ENCODE measurements at places on chromosomes 6 and 20.

- DNase-seq: no peak
These were observed 10.9 kb upstream of the NELFCD start for GRCh38 chr20:58970146-58970545.

DNA sequence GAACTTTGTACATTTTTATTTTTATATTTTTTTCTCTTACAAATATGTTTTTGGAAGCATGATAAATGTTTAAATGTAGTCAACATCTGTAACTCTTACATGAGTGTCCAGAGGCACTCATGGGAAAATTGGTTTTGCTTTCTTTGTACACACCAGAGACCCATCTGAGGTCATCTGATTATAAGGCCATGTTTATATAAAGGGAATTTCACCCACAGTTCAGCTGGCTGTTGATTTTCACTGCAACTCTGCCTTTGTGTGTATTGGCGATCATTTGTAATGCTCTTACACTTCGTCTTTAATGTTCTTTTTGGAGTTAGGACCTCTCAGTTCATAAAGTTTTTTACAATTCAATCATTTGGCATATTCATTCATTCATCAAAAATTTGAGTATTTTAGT is 28.1 kb downstream of the RIOK1 start:
- DNase-seq: no peak

GRCh38 chr6:5094327-5094726 is 9.2 kb downstream of the PPP1R3G start:
- no peak for DNase-seq

DNA sequence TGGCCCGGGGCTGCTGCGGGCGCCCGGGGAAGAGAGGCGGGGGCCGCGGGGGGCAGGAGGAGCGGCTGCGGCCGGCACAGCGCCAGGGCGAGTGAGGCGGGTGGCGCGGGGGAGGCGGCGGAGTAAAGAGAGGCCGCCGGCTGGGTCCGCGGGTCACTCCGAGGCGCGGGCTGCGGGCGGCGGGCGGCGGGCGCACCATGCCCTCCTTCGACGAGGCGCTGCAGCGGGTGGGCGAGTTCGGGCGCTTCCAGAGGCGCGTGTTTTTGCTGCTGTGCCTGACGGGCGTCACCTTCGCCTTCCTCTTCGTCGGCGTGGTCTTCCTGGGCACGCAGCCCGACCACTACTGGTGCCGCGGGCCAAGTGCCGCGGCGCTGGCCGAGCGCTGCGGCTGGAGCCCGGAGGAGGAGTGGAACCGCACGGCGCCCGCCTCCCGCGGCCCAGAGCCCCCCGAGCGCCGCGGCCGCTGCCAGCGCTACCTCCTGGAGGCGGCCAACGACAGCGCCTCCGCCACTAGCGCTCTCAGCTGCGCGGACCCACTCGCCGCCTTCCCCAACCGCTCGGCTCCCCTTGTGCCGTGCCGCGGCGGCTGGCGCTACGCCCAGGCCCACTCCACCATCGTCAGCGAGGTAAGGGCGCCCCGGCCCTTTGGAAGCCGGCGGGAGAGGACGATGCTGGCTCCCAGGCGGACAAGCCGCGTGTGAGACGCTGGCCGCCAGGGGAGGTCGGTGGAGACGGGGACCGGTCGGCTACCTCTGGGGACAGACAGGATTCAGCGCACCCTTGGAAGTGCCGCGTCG is at the start of gene SLC22A3:
Gene SLC22A3, plus strand, starts transcription at position 156 of the 797 bp plus-strand sequence. Its CDS starts 42 bp downstream, at position 198.
- DNase-seq: peak; percentile 63

- no peak for DNase-seq
These were observed 108.3 kb upstream of the PHACTR1 start for GRCh38 chr6:12608016-12608860.

DNA sequence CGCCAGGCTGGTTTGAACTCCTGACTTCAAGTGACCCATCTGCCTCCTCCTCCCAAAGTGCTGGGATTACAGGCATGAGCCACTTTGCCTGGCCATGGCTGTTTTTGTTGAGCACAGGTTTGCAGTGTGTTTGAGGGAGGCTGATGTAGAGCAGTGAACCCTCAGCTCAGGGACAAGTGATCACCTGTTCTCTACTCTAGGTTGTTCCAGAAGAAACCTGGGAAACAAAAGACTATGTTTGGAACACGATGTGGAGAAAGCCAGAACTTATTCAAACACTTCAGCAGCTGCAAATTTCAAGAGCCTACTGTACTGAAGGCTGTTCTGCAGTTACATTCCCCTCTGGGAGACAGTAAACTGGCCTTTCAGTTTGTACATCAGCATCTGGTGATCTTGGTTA is 4.7 kb downstream of the TULP1 start:
- no peak for DNase-seq

DNA sequence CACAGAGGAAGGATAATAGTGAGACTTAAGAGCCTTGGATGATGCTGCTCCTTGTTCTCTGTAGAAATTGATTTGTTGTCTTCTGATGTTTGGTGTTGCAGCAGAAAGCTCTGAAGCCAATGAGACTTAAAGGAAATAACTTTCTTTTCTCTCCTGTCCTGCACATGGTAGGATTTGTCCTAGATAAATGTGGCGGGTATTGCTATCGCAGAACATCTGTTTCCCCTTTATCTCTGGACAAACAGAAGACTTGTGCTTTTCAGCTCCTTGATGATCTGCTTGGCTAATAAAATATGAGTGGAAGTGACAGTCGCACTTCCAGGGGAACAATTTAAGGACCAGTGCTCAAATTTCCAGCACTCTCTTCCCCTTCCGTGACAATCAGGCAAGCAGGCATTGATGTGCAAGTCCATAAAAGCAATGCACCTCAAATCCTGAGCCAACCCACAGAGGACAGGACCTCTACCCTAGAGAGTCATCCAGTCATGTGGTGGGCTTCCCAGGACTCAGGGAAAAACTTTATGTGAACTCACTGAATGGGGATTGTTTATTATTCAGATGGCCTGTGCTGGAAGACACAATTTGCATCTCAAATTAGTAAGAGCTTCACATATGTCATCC is 9.9 kb upstream of the NCR2 start:
- DNase-seq: no peak

DNA sequence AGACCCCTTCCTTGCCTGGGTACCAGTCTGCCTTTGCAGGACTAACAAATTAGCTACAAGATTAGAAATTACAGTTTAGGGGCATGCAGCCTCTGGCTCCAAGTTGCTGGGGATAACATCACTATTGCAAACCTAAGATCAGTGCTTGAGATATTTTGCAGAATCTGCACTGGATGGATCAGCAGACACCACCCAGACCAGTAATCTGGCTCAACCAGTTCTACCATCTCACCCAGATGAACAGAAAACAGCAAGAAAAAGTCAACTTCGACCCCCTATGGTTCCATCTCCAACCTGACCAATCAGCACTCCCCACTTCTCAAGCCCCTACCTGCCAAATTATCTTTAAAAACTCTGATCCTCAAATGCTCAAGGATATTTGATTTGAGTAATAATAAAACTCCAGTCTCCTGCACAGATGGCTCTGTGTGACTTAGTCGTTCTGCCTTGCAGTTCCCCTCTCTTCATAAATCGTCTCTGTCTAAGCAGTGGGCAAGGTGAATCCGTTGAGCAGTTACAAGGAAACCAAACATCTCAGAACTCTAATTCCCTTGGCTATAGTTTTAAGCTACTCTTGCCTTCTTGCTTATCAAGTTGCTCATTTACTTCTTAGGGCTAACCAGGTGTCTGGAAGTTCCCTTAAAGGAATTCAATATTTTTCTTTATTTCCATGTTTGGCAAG is 16.1 kb upstream of the LMBRD1 start:
- no peak for DNase-seq

- no peak for DNase-seq
These were observed 32.7 kb downstream of the CENPW start for GRCh38 chr6:126372626-126373025.

GRCh38 chr6:38355519-38355918 is 284.2 kb downstream of the BTBD9 start:
- DNase-seq: no peak

DNA sequence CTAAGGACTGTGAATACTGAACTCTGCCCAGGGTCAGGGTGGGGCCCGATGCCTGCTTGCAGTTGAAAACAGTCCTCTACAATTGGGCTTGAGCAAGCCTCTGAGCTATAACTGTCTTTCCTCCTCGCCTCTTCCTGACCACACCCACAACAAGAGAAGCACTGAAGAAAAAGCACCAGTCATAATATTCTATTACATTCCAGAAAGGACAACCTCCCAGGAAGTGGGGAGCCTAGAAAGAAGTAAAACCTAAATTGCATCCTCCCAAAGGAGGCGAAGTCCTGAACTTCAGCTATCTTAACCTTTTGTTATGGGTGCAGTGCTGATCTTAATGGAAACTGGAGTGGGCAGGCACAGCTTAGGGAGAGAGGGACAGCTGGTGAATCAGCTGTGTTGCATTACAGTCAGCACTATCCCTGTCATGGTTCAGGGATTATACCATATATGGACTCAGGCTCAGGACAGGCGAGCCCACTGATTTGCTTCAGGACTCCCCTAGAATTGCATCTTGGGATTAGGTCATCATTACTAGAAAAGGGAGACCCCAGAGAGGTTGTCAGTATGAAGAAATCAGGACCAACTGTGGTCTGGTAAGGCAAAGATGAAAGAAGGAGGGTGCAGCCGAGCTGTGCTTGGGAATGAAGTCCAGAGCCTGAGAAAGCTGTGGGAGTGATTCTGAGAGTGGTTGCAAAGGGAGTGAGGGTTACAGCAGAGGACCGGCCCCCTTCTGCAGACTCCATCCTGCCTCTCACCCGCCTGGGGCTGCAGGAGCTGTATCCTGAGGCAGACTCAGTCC is 18.3 kb upstream of the TRAM2 start:
- DNase-seq: peak; percentile 43

DNA sequence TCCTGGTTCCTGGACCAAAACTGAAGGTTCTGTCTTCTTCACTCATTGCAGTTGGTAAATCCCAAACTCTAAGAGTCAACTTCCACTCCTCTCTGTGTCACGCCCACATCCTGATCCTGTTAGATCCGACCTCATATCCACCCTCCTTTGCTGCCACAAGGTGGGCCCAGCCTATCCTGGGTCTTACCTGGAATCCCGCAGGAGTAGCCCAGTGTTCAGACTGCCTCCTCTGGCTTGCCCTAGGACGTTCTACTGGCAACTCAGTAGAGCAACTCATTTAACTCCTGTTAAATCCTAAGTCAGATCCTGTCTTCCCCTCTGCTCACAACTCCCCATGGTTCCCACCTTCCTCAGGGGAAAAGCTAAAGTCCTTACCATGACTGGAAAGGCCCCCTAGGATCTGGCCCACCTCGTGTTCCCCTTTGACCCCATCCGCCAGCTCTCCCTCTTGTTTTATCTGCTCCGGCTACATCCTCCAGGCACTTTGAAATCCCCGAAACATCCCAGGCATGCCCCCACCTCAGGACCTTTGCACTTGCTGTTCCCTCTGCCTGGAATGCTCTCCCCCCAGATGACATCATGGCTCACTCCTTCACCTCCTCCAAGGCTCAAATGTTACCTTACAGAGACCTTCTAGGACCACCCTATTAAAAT is 43.9 kb downstream of the TFEB start:
- DNase-seq: no peak

GRCh38 chr20:25259788-25260254 is 11.9 kb downstream of the PYGB start:
- DNase-seq: peak; percentile 13

GRCh38 chr6:36691612-36692011 is 6.0 kb upstream of the RAB44 start:
- DNase-seq: no peak

DNA sequence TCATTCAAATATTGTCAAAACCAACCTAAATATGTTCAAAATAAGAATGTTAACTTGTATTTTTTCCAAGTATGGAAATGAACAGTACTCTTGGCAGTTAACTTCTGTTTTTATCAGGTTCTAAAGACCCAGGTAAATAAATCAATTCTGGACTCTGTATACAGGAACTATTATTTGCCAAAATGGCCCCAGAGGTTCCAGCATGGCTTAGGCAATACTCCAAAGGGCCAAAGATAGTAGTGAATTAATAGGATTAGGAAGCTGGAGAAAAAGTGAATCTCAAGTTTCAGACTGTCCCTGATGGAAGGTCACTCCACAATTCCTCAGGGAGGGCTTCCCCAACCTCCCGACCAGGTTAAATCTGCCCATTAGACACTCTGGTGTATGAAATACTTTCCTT is 6.7 kb downstream of the BACH2 start:
- DNase-seq: no peak

GRCh38 chr20:36606158-36607066 is 833 bp downstream of the RAB5IF start:
- DNase-seq: no peak

DNA sequence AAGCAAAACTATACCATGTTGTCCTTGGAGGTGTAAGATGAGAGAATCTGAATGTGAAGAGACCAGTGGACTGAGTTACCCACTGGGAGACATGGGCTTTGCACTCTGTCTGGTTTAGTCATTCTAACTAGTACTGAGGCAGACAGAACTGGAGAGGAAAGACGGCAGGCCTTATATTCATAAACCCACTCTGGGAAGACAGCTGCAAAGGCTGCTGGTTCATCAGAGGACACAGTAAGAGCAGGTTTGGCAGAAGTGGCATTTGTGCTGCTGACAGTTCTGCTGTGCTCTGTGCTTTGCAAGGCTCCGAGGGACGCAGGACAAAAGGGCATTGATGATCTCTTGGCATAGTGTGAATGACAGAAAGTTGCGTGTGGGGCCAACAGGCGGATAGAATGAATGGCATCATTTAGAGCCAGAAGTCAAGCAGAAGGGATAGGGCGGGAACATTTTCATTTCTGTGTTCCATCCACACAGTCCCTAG is 142.3 kb upstream of the TENT5A start:
- DNase-seq: no peak

- no peak for DNase-seq
These were observed 160.8 kb upstream of the TNFAIP3 start for GRCh38 chr6:137706083-137706750.

DNA sequence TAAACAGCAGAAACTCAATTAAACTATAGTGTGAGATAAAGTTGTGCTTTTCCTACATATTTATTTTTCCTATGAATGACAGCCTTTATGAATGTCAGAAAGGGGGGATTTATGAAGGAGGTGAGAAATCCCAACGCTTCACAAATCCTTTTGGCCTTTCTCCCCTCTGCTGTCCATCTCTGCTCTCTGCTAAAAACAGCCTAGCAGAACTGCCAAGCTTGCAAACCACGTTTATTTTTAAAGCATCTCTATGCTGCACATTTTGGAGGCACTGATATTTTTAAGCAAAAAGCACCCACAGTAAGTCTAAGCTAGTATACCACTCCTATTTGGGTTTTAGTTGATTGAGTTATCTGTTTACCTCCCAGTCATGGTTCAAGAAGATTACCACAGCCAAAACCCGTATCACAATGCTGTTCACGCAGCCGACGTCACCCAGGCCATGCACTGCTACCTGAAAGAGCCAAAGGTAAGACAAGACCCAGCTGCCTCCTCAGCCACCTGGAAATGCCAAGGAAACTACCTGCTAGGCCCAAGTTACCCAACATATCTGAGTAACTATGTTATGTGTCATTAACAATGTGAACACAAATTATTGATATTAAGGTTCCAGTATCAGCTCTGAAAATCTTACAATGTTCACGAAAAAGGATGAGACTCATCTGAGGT is 96.3 kb downstream of the MTFR2 start:
- no peak for DNase-seq

All from H9 (cell line).